ENCODE measurements at places on chromosomes 7 and 10.

- no peak for DNase-seq
Measured at GRCh38 chr10:33385686-33386085, 51.2 kb upstream of the NRP1 start.

DNA sequence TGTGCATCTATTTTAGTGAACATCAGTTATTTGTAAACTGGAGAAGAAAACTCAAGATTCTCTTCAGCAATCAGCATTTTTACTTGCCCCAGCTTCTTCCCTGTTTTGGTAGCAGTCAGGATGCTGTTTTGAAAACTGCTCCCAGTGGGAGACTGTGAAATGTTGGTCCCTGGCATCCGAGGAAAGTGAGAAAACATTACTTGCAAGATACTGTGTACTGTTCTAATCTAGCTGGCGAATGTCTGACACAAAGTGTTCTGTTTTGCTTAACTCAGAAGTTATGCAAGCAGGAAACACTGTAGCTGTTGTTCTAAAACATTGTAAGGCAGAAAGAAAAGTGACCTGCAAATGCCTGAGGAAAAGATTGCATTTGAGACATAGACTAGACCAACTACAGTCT is 171.8 kb upstream of the POM121L12 start:
- no peak for DNase-seq

DNA sequence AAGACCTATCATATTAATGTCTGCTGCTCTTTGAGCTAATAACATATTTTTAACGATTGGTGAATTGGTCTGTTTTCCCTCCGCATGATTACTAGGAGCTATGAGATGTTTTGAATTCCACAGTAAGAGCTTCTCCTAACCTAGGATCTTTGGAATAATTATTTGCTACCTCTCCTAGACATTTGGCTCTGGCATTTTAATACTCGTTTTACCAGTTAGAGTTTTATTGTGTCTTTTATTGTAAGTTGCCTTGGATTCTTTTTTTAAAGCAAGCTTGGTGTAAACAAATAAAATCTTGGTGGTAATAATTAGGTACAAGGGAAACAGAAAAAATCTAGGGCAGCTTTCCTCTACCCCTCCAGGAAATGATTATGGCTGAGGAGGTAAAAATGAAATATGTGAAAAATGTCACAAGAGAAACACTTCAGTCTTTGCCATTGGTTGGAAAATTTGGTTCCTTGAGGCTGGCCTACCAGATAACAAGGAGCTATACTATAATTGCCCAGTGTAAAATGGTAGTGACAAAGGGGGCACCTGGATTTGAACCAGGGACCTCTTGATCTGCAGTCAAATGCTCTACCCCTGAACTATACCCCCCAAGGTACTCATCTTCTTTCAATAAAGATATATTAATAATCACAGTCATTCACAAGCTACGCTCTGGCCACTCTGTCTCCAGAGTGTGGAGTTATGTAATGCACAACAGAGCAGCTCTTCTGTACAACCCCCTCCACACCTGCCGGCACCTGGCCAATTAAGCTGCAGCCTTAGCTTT is 85.4 kb downstream of the ZNF777 start:
- DNase-seq, result no peak

DNA sequence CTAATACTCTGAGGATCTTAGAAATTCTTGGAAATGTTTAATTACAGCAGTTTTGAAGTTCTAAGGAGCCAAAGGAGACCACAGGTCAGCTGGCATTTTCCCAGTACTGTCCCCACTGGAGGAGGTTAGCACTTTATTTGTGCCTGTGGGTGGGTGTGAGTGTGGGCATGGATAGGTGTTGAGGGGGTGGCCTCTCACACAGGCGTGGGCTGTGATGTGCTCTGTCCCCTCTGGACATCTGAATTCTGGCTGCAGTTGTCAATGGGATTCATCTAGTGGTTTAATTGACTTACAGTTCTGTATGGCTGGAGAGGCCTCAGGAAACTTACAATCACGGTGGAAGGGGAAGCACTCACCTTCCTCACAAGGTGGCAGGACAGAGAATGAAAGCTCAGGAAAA is 135.4 kb upstream of the NAMPT start:
- DNase-seq, result no peak

DNA sequence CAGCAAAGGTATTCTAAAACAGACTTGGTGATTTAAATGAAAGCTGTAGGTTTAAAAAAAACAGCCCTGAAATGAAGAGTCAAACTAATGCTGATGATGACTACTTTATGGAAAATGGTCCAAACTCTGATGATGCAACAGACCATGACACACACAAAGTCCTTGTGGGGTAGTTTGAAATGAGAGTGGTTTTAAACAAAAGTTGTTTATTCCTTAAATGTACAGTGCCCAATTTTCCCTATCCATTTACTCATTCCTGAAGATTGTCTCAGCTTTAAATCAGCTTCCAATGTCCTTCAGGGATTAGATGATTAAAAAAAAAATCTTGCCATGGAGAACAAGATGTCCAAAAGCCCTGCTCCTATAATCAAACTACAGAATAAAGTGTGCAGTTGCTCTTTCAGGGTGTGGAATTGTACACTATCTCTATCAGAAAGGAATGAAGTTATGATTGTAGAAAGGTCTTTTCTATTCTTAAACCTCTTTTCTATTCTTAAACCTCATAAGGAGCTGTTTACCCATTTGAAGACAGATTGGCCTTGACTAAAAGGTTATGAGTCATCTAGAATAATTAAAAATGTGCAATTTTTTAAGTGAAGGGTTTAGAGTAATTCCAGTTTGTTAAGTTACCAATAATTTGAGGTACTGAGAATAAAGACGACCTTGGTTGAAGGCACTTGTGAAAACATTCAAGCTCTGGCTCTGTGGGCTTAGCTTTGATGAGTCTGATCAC is 70.2 kb upstream of the ITGA8 start:
- DNase-seq, result no peak

- no peak for DNase-seq
Measured at GRCh38 chr7:55476852-55477780, 95.2 kb downstream of the VOPP1 start.

DNA sequence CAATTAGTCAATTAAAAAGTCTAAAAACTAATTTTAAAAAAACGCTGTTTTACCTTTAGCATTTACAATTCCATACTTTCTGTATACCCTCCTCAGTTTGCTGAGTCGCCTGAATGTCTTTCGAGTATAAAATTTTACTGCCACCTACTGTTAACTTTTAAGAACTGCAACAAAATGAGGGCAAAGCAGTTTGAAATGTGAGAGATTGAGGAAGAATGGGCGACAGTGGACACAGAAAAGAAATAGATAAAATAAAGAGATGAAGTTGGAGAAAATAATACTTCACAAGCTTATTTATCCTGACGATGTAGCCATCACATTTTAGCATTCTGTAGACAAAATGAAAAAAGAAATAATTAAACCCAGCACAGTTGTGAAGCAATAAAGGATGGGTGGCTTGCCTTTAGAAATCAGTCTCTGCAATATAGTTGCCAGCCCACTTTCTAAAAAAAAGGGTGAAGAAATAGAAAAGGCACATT is 110.8 kb upstream of the PTN start:
- DNase-seq, result no peak

GRCh38 chr7:12584930-12585329 is 14.4 kb downstream of the SCIN start:
- DNase-seq, result no peak

- no peak for DNase-seq
Measured at GRCh38 chr10:133405272-133405671, 11.3 kb downstream of the MTG1 start.

DNA sequence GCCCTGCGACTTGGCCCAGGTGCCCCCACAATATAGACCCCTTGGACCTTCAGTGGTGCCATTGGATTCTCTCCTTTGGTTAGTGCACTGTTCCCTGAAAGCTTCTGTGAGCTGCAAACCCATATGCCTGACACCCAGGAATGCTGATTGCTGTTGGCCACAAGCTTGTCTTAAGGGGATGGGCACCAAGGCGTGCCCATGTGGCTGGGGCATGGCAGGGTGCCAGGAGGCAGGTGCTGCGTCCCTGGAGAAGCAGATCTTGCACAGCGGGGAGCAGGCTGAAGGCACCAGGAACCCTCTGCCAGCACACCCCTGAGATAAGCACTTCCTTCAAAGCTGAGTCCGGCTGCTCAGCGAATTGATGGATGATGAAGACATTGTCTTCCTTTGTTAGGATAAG is 411.8 kb downstream of the SDK1 start:
- no peak for DNase-seq

GRCh38 chr7:51229106-51229537 is 87.5 kb downstream of the COBL start:
- no peak for DNase-seq

DNA sequence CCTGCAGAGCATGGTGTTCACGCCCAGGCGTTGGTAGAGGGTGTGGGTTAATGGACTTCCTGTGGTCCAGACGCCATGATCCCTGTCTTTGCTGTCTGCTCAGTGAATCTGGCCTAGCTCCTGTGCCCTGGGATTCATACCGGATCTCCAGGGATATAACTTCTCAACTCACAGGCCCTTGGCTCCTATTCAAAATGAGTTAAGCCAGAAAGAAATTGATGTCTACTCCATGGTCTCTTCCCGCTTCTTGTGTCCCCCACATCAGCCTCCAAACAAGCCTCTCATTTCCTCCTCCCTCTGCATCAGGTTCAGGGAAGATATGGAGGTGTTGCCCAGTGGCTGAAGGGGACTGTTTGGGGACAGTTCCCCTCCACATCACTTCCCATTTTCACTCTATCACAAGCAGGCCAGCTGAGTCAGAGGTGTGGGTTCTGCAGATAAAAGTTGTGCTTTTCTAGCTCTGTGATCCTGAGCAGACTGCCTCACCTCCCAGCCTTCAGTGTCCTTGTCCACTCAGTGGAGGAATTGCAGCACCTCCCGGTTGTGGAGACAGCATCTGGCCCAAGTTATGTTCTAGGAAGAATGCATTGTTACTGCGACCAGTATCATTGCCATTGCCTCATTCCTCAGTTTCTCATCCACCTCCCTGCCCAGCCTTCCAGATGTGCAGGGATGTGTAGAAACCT is 22.5 kb downstream of the AKR1E2 start:
- no peak for DNase-seq

DNA sequence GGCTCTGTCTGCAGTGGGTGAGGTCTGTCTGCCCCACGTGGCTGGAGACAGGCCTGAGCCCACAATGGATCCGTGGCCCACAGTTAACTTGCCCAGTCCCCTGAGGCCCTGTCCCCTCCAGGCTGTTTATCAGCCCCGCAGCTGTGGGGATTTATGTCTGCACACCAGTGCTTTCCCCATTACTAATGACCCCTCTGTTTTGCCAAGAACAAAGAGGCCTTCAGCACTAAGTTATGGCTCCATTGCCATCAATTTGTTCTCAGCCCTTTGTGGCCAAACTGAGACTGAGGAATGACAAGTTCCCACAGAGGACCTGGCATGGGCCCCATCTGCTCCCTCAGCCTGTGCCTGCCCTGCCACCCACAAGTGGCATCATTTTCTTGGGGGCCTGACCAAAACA is 138.2 kb downstream of the C10orf105 start:
- no peak for DNase-seq

GRCh38 chr7:12549106-12549505 is 21.4 kb upstream of the SCIN start:
- no peak for DNase-seq

- no peak for DNase-seq
Measured at GRCh38 chr10:173741-174140, 38.5 kb downstream of the ZMYND11 start.

- DNase-seq, result no peak
Measured at GRCh38 chr7:143463556-143463955, 14.1 kb upstream of the TAS2R41 start.

DNA sequence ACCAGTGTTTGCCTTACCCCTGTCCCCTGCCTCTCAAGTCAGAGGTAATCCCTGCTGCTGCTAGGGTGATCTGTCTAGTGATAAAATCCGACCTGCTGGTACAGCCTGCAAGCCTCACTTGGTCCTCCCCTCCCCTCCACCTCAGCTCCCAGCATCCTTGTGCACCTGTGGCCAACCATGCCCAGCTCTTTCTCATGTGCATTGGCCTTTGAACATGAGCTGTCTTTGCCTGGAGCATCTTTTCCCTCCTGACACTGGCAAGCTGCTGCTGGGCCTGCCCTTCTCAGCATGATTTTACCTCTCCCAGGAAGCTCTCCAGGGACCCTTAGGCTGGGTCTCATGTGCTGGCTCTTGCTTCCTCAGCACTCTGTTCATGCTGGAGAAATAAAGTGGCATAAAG is 51.3 kb upstream of the CXCL12 start:
- no peak for DNase-seq

GRCh38 chr7:55436457-55436856 is 71.3 kb downstream of the LANCL2 start:
- no peak for DNase-seq

- DNase-seq, result no peak
Measured at GRCh38 chr10:37682617-37683016, 174.8 kb downstream of the ZNF248 start.

Measured in progenitor cell of endocrine pancreas (in vitro differentiated cells).